ENCODE measurements at places on chromosomes 13 and 19.

DNA sequence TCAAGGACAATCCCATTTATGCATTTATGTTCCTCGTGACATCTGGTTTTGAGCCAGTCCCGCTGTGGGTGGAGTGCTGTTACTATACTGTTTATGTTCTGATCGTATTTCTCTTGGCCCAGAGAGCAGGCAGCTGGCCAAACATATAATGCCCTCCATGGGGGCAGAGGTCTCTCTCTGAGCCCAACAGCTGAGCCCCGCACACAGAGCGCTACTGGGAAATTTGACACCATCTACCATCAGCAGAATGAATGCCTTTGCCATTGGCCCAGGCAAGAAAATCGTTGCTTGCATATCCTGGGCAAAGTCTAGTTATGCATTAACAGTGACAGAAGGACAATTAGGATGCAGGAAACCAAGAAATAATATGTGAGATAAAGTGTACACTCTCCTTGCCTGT, 126.8 kb upstream of the CACNA1A start:
- no peak for DNase-seq

- no peak for DNase-seq
Measured at GRCh38 chr19:16588824-16589577, 16.8 kb upstream of the SLC35E1 start.

DNA sequence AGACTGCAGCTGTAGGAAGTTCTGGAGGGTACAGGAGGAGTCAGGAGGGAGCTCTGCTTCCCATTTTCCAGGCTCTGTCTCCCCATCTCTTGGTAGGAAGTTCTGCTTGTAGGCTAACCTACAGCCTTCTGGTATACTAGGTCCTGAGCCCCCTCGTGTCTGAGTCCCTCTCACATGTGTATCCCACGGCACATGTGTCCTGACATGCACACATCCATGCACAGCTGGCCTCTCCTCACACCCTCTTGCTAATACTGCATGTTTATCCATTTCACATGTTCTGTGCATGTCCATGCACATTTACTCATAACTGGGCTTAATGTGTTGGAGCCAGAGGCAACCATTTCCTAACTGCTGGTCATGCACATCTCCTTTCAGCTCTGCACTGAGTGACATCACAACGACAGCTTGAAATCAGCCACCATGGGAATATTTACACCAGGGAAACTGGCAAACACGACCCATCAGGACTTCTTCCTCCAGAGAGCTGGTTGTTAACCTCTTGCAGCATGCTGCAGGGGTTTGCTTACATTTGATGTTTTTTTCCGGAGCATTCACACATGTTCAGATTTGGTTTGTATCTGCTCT, 3.0 kb downstream of the CD209 start:
- no peak for DNase-seq

- DNase-seq: peak; percentile 82
Measured at GRCh38 chr19:34041925-34042521, 130.3 kb upstream of the LSM14A start.

GRCh38 chr19:30311911-30312310, 60.3 kb upstream of the ZNF536 start:
- no peak for DNase-seq

DNA sequence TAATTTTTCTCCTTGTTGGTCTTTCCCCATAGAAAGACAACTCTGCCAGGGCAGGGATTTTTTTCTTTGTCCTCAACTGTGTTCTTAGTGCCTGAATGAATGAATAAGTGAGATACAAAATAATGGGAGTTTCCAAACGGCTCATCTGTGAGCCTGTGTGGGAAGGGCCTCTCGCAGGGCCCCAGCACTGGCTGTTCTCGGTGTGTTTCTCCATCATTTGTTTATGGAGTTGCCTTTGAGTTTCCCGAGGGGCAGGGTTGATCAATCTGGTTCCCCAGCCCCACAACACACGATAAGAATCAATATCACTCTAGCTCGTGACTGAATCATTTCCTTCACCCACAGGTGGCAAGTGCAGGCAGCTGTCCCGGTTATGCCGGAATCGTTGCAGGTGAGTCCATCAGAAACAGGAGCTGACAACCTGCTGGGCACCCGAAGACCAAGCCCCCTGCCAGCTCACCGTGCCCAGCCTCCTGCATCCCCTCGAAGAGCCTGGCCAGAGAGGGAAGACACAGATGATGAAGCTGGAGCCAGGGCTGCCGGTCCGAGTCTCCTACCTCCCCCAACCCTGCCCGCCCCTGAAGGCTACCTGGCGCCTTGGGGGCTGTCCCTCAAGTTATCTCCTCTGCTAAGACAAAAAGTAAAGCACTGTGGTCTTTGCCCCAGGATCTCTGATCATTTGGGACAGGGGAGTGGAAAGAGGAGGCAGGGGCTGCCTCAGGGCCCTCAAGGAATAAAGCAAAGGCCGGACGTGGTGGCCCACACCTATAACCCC, 14.9 kb downstream of the FXYD5 start:
- DNase-seq: no peak

GRCh38 chr19:8304841-8305621, 3.1 kb downstream of the CD320 start:
- DNase-seq: peak; percentile 57

DNA sequence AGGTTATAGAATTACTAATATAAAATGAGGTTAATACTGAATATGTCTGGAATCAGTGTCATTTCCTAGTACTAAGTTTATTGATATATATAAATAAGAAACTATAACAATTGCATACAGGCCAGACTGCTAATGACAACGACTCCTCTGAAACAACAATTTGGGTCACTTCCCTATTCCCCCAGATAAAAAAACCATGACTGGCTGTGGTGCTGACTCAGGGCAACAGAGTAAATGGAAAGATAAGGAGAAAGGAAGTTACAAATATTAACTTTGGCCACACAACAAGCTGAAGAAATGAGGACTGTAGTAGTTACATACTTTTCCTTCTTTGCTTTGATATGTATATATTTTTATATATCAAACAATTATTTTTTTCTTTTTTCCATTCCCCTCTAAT, 263.7 kb upstream of the PCDH9 start:
- no peak for DNase-seq

DNA sequence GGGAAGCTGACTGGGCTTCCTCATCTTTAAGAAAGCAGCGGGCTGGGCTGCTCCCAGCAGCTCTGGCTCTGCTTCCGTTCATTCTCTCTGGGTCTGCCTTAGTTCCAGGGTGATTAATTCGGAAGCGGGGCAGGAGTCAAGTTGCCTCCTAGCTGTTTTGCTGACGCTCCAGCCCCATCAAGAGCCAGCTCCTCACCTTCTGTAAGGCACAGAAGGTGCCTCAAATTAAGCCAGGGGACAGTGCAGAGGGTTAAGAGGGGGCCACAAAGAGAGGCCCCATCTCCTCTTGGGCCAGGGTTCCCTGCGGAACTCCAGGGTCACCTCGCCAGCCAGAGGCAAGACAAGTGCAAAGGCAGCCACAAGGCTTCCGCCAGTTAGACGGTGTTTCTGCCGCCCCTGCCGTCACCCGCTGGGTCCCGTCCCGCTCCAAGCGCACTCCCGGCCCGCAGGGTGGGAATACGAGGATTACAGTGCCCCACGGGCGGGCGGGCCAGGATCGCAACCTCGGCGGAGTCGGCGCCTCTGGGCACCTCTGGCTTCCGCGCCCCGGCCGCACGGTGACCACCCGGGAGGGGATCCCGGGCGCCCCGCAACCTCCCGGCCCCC, 508 bp downstream of the SLC15A1 start:
- DNase-seq: no peak

GRCh38 chr13:102441085-102441484, 39.2 kb upstream of the FGF14 start:
- no peak for DNase-seq

DNA sequence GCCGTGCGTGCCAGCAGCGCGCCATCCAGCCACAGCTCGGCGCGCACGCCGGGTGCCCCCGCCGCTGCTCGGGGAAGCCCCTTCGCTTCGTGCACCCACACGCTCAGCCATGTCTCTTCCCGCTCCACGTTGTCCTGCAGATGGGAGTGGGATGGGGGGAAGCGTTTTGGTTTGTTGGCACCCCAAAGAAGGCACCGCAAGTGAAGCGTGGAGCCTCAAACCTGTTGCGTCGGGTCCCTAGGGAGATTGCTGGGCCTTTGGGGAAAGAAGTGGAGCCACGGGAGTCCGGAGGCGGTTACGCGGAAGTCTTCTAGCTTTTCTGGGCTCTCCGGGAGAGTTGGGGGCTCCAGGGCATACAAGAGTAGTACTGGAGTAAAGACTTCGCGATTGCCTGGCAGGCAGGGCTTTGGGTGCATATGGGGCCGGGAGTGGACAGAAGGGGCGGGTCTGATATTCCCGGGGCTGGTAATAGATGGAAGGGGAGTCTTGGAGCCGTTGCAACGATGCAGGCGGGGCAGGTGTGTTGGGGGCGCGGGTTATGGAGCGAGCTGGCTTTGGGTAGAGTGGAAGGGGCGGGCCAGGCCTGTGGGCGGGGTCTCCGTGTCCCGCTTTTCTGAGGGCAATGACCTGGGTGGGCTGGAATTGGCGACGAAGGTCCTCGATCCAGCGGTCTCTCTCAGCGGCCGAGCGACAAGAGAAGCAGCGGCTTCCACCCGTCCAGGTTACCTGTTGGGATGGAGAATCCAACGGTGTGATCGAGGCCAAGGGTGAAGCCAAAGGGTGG, 6.5 kb downstream of the RASAL3 start:
- DNase-seq: no peak

GRCh38 chr13:51929699-51930098, 67.9 kb downstream of the CCDC70 start:
- no peak for DNase-seq

DNA sequence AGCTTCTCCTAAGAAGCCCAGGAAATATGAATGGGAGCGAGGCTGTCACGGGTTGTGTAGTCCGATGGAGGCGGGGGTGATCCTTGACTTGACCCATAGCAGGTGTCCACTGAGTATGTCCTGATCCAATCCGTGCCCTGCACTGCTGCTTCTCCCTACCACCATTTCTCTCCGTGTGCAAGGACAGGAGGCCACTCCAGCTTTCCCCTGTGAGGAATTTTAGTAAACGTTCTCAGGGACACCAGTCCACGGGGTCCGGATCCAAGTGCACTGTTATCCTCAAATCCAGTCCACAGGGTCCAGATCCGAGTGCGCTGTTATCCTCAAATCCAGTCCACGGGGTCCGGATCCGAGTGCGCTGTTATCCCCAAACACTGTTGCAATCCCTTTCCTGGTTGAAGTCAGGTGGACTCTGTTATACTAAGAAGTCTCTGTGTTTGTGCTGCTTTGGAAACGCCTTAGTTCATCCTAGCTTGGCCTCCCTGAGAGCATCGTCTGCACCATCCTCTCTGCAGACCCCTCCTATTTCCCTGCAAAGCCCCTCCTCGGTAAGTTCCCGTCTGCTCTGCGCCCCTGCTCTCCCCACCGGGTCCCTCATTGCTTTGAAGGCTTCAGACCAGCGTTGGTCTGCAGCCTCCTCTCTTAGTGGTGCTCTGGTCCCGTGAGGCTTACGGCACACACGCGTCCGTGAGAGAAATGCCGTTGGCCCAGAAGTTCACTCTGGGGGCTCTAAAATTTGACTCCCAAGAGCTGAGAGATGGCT, 303.5 kb downstream of the TEX29 start:
- DNase-seq: no peak

Measured in stimulated activated CD4-positive, alpha-beta T cell treated with anti-CD3 and anti-CD28 coated beads, Interleukin-2, amount 100 ng/mL, for 24 hours (primary cell).